Eye (tissue), 1 donor: ENCODE measurements at places on chromosomes 5 and 9.

DNA sequence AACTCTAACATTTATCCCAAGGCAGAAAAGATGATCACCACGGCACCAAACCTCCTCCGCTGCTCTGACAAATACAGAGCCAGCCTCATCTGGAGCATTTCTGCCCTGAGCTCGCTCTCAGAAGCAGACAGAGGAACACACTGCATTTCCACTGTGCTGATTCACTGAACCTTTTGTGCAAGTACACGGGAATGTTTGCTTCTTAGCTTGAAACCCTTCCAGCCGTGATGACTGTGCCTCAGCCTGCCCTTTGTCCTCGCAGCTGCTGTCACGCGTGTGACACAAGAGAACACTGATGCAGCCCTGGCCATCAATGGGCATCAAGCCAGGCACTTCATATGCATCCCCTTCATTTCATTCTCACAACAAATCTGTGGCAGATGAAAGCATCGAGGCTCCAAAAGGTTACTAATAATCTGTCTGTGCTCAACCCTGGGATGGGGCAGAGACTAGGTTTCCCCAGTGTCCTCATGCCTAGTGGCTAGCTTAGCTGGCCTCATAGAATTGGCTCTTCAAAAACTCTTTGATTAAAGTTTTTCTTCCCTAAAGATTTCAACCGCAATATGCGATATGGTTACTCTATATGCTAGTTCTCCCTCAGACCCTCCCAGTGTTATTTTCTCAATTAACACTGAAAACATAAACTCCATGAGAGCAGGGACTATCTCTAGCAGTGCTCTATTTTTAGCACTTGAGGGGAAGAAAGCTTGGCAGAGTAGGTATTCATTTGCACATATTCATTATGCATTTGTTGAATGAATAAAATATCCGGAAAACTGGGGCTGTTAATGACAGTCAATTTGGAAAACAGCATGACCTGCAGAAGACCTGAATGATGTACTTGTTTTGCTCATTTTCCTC lies 7.3 kb downstream of the CDC14B start:
- DNase-seq = peak; percentile 88

GRCh38 chr9:130138791-130139190 lies 33.4 kb upstream of the NCS1 start:
- peak; percentile 66 for DNase-seq

DNA sequence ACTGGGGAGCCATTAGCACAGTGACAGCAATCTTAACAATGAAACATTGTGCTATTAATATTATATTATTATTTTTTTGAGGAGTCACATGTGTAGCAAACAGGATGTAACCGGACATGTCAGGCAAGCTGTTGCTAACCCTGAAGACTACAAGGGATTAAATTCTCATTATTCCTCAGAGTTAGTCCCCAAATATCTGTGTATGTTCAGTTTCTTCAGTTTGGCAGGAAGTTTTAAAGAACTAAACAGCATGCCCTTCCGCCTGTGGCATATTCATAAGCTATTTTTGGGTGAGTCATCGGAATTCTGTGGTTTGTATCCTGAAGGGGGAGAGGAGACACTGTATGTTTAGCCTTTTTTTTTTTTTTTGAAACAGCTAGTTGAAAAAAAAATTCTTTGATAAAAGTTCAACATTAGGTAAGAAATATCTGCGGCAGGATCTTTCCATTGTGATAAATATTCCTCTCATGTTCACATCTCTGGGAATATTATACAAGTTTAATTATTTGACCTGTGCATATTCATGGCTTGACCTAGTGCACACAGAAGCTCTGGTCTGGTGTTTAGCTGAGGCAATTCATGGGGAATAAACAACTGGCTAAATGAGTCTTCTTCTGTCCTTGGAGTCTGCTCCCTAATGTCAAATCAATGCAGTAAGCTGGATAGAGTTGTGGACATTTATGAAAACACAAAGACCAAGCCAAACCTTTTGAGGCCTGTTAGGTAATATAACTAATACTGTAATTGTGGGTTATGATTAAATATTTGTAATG lies 202.7 kb upstream of the CDKN2B start:
- DNase-seq = peak; percentile 22

GRCh38 chr5:138665261-138665660 lies 88.0 kb upstream of the CTNNA1 start:
- DNase-seq = no peak

- no peak for DNase-seq
Measured at GRCh38 chr5:9313751-9314150, 232.1 kb downstream of the SEMA5A start.

DNA sequence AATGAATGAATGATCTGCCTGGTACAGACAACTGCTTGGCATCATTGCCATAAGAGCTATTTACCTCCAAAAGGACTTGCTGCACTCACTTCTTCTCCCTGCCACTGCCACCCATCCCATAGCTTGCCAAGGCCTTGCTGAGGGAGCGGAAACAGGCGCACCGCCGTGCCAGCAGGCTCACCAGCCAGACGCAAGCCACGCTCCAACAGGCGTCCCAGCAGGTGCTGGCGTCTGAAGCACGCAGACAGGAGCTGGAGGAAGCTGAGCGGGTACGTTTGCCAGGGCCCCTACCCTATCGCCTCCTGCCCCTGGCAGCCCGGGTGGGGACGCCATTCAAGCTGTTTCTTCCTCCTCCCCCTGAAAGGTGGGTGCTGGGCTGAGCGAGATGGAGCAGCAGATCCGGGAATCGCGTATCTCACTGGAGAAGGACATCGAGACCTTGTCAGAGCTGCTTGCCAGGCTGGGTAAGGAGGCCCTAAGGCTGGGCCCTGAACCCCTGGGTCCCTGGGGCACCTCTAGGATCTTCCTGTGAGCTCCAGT lies 8.9 kb upstream of the AIF1L start:
- no peak for DNase-seq

GRCh38 chr5:2813678-2814077 lies 62.2 kb upstream of the IRX2 start:
- DNase-seq = no peak

DNA sequence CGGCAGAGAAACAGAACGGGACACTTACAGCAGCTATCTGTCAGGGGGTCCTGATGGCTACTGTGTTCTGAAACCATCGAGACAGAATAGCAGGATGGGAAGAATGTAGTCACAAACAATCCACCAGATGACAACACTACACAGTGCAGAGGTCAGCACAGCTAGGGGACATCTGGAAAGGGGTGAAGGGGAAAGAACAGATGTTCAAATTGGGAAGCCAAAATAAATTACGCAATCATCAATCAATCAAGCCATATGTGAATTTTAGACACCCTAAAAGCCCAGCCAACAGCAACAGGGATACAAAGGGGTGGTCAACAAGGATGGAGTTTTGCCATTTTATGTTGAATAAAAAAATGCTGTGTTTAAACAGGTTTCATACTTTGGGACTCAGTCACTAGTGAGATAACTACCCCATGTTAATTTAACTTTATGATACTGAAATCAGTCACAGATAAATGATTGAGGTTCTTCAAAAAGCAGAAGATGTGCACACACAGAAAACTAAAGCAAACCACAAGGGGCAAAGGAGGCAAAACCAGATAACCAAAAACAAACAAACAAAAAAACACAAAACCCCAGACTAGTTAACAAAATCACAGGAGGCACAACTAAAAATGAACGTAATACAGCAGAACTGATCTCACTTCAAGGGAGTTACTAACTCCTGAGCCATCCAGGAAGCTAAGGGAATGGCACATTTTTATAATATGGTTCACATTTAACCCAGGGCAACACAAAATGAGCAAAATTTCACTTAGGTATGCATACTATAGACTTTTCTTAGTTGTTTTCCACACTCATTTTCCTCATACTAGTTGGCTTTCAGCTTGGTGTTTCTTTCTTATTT lies 65.9 kb downstream of the HABP4 start:
- DNase-seq = no peak

DNA sequence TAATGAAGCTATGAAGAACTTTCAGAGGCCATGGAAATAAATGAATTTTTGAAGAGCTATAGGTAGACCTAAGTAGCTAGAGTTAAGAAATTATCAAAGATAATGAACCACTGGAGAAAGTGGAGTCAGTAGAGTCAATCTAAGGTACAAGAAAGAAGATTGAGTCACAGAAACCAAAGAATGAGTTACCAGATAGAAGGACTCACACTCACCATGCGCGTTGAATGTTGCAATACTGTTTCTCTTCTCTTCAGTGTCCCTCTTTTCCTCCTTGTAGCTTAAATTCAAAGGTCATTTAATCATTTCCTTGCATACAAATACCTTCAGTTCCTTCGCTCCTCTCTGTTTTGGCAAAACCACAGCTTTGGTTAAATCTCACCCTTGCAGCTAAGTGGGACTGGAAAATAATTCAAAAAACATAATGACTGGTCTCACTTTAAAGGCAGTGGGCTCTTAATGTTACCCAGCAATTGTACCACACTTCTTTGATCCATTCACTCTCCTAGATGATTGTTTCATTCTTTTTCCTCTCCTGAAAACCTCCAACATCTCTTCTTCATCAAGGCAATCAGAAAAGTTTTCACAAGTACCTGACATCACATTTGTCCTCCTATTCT lies 58.3 kb downstream of the NIPBL start:
- DNase-seq = no peak

DNA sequence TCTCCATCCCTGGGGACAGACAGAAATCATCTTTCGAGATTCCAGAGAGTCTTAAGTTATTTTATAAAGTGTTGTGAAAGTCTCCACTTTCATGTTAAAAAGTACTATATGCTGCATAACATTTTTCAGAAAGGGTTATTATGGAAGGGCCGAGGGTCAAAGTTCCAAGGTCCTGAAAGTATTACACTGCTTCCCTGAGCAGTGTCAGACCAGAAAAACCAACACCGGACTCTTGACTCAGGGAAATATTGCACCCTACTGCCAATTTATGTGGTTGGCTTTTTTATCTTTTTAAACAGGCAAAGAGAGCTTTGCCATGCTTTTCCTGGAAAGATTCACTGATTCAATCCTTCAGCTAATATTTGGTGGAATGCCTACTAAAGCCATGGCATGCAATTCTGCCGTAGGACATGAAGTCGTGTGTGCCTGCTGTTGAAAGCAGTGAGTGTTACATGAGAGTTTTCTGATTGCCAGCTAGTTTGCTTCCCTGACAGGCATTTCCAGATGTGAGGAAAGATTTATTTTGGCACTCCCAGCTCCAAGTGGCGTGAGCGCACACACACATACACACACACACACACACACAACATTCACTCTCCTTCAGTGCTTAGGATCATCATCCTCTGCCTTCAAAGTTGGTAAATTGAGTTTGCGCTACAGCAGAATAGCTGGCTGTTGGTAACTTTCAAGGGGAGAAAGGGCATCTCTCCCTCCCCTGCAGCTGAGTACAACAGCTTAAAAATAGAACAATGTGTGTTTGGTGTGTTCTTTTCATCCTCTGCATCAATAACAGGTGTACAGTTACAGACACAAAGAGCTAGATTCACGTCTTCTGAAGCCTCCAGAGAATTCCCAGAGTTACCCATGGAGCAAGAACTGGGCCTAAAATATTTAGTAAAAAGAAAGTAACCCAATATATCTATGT lies 45.6 kb downstream of the SLC1A3 start:
- DNase-seq = peak; percentile 48

DNA sequence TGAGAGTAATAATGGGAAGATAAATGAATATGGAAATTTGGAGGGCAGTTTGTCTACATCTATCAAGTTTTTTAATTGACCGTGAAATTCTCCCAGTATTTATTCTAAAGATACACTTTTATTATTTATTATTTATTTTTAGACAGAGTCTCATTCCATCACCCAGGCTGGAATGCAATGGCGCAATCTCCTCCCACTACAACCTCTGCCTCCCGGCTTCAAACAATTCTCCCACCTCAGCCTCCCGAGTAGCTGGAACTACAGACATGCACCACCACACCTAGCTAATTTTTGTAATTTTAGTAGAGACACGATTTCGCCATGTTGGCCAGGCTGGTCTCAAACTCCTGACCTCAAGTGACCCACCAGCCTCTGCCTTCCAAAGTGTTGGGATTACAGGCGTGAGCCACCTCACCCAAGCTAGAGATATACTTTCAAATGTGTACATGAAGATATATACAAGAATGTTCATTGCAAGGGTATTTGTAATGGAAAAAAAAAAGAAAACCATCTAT lies 97.7 kb upstream of the SLC12A2 start:
- no peak for DNase-seq

- no peak for DNase-seq
Measured at GRCh38 chr5:56323505-56323904, 90.4 kb upstream of the ANKRD55 start.

DNA sequence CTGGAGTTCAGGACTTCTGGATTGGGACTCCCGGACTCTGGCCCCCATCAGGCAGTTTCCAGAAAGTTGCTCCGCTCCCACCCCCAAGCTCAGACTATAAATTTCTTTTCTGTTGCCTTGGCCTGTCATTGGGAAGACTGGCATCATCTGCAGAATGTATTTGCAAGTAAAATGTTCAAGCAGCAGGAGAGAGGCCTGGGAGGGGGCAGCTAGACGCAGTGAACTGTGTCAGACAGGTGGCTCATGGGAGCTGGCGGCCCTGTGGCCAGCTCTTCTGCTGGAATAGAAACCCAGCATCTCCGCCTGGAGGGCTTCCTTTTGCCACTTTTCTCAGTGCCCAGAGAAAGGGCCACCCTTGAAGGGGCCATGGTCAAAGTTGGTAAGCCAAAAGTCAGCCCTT lies 16.0 kb downstream of the INSYN2B start:
- DNase-seq = no peak
